ENCODE measurements at places on chromosomes 16 and 17.
A peak's percentile ranks its signal among the peaks of the same experiment; 100 is the strongest.

GRCh38 chr17:71170070-71170469 lies 950.8 kb upstream of the SOX9 start:
- no peak for DNase-seq

DNA sequence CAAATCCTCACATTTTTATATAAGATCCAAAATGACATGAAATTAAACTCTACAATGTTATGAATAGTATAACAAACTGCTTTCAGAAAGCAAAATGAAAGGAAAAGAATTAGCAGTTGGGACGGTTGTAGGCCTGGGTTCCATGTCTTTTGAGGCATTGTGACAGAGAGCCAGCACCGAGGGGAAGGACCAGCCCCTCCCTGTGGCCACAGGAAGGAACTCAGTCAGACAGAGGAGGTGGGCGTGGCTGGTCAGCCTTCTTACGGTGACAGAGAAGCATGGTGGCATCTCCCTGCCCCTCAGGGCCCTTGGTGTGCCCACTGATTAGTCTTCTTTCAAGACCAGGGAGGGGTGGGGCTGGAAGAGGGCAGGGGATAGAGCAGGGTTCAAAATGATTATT lies 5.7 kb downstream of the ZNF319 start:
- DNase-seq = no peak

- no peak for DNase-seq
These were observed 77.2 kb downstream of the KCNJ12 start for GRCh38 chr17:21453144-21453898.

DNA sequence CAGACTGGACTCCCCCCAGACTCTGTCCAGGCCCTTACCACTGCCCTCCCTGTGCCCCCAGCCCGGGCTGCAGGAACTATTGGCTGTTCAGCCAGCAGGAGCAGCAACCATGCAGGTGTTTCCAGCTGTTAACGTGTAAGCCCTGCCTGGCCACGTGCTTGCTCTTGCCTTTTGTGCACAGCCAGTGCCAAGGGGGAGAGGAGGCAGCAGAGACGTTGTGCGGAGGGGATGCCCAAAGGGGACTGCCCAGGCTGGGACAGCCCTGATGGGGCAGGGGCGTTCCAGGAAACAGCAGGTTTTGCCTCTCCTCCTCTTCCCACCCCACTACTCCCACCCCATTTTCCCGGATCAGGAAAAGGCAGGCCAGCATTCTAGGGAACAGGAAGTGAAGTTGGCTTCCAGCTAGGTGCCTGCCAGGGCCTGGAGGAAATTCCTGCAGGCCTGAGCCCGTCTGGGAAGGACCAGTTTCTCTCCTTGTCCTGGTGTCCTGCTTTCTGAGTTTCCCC lies 16.7 kb upstream of the LASP1NB start:
- DNase-seq = no peak

DNA sequence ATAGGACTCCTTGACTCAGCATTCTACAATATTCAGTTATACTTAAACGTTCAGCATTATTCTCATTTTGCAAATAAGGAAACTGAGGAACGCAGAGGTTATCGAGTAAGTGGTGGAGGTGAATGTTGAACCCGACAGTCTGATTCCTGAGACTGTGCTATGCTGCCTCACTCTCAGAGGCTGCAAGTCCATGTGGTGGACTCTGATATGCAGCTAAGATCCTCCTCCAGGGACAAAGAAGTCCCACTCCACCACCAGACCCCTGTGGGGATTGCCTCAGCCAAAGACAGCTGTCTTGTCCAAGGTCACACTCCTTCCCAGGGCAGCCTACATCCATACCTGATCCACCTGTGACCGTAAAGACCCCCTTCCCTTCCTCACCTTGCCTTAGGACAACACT lies 37.5 kb downstream of the ACSM2B start:
- no peak for DNase-seq

- no peak for DNase-seq
These were observed 36.7 kb downstream of the PLD6 start for GRCh38 chr17:17169396-17169795.

DNA sequence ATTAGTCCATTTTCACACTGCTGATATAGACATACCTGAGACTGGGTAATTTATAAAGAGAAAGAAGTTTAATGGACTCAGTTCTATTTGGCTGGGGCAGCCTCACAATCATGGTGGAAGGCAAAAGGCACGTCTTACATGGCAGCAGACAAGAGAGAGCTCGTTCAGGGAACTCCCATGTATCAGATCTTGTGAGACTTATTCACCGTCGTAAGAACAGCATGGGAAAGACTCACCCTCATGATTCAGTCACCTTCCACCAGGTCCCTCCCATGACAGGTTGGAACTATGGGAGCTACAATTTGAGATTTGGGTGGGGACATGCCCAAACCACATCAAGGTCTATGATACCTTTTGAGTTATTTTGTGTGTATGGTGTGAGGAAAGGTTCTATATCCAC lies 66.9 kb downstream of the METRNL start:
- no peak for DNase-seq

- no peak for DNase-seq
These were observed 3.7 kb upstream of the MRPL28 start for GRCh38 chr16:373848-374615.

GRCh38 chr17:57130708-57131461 lies 45.8 kb downstream of the AKAP1 start:
- DNase-seq = peak; percentile 89

DNA sequence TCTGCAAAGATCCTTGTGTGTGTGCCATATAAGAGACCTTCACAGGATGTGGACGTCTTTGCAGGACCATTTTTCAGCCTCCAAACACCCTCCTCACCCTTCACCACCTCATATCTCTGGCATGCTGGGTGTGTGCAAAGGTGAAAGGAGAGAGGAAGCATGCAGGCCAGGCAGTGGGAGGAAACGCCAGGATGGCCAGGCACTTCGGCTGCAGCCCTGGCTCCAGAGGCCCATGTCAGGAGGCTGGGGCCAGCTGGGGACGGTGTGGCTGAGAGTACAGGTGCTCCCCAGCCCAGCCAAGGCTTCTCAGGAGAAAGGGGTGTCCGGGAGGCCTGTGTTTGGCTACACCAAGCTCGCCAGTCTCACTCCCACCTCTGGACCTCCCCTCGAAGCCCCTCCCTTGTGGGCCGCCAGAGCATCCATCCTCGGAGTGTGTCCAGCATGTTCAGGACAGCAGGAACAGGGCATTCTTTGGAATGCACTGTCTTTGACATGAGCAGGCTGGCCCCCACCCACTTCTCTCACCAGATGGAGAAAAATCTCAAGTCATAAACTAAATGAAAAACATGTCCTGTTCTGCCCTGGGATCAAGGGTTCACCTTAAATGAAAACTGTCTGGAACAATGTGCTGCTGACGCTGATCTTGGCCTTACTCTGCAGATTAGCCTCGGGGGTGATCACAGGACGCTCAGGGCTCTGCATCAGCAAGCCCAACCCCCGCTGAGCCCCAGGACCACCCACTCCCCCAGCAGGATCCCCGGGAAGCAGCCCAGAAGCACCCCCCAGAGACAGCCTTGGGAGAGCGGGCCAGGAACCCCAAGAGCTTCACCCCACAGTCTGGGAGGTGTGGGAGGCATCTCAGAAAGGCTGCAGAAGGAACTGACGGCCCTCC lies 15.9 kb downstream of the PEMT start:
- no peak for DNase-seq

- peak; percentile 33 for DNase-seq
These were observed 826 bp upstream of the GSE1 start for GRCh38 chr16:85612191-85612800.

DNA sequence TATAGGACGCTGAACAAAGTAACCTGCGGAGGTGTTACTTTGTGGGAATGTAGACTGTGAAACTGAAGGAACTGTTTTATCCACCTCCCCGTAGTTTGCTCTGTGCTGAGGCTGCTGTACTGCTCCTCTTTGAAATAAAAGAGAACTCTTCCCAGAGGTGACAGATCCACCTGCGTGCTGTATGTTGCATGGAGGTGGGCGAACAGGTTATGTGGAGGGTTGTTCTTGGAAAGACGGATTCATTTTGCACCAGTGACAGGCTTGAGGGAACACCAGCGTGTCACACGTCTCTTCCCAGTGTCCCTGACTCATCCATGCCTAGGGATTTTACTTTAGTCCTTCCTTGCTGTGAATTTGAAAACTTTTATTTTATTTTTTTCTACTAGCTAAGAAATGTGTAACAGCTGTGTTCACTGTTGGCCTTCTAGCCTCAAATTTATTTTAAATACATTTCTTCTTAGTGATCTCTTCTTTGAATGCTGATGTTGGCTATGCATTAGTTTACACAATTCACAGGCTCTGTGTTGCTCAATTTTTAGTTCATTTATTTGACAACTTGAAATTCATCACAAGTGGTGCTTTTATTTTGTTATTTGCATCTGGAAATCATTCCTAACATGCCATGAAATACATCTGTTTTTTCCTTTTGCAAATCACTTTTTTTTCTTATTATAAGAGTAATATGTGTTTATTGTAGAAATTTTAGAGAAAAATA lies 512.4 kb downstream of the CDH13 start:
- DNase-seq = no peak

GRCh38 chr17:75535119-75535537 lies 9.6 kb downstream of the LLGL2 start:
- DNase-seq = peak; percentile 48

DNA sequence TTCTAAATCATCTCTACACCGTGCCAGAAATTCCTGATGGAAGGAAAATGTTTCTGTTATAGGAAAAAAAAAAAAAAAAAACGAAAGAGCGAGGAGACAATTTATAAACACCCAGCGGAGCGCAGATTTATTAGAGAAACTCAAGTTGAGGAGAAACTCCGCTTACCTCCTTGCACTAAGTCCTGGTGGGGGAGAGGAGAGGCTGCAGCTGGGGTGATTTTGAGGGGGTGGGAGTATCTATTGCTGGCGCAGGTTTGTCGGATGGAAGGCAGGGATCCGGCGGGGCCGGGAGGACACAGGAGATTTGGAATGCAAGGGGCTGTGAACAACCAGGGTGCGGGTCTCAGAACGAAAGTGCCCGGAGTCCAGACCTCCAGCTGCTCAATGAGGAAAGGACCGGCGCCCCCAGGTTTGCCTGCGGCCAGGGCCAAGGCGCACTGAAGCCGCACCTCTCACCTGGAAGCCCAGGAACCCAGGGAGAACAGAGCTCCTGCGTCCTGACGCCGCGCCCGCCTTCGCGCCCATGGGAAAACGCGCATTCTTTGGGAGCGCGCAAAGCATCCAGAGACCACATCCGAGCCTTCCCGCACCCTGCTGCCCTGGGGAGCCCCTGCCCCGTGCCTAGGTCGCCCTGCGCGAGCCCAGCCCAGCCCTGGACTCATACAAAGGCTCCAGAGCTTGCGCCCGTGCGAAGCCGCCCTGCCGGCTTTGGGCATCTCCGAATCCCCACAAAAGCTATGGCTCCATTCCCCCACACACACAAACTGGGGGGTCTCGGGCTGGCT lies 2.6 kb upstream of the HOXB8 start:
- no peak for DNase-seq

DNA sequence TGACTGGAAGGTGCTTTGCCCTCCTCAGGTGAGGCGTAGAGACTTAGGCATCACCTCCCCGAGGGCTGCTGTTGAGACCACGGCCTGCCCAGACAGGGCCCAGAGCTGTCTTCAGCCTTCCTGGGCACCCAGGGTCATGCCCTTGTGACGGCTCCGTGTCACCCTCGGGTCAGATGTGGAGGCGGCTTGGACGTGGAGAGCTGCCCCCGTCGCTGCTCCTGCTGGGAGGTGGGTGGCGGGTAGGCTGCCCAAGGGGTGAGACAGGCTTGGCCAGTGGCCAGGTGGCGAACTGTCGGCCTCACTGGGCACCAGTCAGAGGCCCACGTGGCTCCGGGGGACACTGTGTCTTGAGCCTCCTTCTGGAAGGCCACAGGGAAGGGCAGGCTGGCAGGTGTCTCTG lies 8.9 kb upstream of the SNAI3 start:
- no peak for DNase-seq

DNA sequence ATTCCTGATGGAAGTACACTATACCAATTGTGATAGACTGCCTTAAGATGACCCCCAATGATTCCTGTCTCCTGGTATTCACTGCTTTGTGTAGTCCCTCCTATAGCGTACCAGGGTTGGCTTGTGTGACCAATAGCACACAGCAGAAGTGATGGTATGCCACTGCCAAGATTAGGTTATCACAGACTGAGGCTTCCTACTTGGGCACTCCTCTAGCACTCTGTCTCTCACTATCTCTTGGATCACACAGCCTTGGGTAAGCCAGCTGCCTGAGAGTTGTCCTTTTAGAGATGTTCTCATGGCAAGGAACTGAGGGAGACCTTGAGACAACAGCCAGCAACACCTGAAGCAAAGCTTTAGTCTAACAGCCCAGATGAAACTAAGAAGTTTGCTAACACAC lies 12.7 kb upstream of the AMFR start:
- no peak for DNase-seq

GRCh38 chr16:85677383-85677967 lies 11.3 kb downstream of the GINS2 start:
- DNase-seq = no peak

All from CD4-positive, alpha-beta T cell (primary cell).